ENCODE measurements at places on chromosomes 3 and 15.

DNA sequence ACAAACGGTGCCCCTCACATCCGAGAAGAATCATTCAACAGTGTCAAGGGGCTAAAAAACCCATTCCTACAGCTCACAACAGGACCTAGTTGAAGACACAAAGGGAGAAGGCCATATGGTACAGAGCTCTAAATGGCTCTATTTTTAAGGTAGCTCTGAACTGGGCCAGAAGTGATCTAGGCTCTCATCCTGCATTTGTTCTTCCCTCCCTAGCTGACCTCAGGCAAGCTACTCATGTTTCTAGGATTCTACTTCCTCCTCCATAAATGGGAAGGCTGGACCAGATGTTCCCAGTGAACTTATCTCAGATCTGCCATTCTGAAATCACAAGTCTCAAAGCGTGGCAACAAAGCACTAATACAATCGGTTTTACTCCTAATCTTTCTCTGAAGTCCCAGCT is 62.3 kb downstream of the CPNE4 start:
- DNase-seq: no peak

GRCh38 chr3:50656417-50657195 is 18.1 kb upstream of the DOCK3 start:
- no peak for DNase-seq

GRCh38 chr15:81880314-81880713 is 165.5 kb downstream of the MEX3B start:
- DNase-seq: no peak

- DNase-seq: no peak
Observed at GRCh38 chr3:14077310-14077709, 47.4 kb downstream of the CHCHD4 start.

GRCh38 chr15:68693071-68693470 is 114.3 kb downstream of the CORO2B start:
- no peak for DNase-seq

GRCh38 chr3:9686050-9686550 is 17.5 kb upstream of the CPNE9 start:
- DNase-seq: no peak

- no peak for DNase-seq
Observed at GRCh38 chr15:39213385-39213840, 367.5 kb upstream of the THBS1 start.

GRCh38 chr15:78208341-78208844 is 26.0 kb downstream of the ACSBG1 start:
- DNase-seq: no peak

DNA sequence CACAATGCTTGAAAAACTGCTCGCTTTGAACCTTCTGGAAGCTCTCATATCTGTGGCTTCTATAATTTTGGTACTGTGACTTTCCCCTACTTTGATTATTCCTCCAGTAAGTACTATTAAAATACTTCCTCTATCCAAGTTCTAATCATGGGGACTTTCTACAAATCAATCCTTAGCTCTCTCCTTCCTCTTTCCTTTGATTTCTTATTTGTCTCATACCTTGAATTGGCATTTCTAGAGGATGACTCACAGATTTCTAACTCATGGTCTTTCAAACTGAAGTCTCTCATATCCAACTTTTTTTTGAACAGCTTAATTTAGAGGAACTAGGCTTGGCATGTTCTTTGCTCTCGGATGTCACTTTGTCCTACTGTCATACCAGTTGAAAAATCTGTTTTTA is 241.8 kb downstream of the TBC1D5 start:
- no peak for DNase-seq

DNA sequence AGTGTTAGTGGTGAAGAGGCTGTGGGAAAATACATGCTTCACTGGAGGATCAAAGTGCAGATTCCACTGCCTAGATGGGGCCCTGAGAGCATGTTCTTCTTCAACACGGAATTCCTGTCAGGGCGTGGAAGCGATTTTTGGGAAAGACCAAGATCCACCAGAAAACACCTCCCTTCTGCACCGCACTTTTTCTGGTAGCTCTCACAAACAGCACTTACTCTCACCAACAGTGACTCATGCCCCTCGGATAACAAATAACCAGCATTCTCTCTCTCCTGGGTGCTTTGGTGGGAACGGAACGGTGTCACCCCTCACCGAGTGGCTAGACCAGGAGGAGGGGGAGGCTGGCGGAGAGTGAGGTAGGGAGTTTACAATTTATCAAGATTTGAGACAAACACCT is 40.1 kb downstream of the ADAMTSL3 start:
- DNase-seq: no peak

DNA sequence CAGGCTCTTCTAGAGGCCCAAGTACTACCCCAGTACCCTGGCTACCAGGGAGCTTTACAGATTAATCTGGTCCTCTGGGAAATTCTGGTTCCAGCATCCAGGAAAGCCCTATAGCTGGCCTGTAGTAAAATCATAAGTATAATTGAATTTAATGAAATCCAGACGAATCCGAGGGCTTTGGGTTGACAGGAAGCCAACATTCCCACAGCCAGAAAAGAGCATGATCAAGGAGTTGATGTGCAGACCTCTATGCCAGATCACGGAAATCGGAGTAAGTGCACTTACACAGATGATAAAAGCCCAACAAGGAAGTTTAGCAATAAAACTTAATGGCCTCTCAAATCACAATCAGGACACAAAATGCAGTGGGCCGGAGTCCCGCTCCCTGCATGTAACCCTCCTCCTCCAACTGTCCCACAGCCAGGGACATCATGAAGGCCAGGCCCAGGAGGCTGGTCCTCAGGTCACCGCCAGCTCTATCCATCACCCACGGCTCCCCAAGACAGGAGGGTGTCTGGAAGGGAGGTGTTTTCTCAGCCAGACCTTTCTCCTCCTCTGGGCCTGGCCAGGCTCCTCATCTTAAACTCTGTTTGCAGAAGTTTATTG is 62.8 kb upstream of the SEC22A start:
- no peak for DNase-seq

- DNase-seq: no peak
Observed at GRCh38 chr15:79858469-79858868, 38.3 kb downstream of the MTHFS start.

- DNase-seq: no peak
Observed at GRCh38 chr3:120645083-120645845, 36.8 kb downstream of the HGD start.

GRCh38 chr3:59040902-59041301 is 8.9 kb downstream of the CFAP20DC start:
- DNase-seq: no peak

DNA sequence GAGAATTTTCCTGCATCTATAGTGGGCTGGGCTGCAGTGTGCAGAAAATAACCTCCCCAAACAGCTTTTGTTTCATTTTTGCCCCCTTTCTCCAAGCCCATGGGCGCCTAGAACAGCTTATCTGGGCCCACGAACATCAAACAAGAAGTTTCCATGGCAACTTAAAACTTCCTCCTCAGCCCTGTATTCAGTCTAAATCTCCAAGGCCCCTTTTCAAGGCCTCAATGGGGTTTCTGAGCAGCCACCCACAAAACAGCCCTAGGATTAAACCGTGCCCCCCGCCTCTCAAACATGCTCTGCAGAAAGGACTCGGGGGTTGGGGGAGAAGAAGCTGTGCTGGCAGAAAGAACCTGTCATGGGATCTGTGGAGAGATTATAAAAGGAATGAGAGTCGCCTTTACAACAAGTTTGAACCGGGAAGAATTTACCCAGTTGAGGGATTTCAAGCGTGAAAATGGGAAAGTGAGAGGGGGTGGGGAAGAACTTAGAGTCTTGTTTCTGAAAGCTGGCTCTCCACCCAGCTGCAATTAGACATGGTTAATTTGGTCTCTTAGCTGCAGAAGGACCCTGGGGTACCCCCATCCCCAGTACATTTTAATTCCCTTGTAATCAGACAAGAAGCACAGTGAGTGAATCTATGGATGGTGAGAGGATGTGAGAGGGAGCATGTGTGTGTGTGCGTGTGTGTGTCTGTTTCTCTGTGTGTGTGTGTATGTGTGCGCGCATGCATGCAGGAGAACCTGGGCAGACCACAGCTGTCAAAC is 4.3 kb upstream of the FAM107A start:
- no peak for DNase-seq

- DNase-seq: no peak
Observed at GRCh38 chr3:72452745-72453144, 395.5 kb downstream of the SHQ1 start.

DNA sequence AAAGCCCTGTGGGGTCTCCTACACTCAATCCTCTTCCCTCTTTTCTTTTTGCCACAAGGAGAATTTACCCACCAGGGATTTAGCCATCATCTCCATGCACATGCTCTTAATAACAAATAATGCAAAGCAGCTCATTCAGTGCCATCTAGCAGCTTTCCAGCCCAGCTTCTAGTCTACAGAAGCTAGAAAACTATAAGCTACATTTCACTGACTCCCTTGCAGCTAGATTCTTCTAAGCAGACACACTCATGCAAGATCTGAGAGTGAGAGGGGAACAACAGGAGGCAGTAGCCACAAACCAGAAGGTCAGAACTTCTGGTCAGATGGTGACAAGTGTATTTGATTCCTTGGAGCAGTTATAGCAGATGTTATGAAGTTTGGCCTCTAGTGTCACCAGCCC is 25.5 kb downstream of the OSBPL10 start:
- DNase-seq: no peak

DNA sequence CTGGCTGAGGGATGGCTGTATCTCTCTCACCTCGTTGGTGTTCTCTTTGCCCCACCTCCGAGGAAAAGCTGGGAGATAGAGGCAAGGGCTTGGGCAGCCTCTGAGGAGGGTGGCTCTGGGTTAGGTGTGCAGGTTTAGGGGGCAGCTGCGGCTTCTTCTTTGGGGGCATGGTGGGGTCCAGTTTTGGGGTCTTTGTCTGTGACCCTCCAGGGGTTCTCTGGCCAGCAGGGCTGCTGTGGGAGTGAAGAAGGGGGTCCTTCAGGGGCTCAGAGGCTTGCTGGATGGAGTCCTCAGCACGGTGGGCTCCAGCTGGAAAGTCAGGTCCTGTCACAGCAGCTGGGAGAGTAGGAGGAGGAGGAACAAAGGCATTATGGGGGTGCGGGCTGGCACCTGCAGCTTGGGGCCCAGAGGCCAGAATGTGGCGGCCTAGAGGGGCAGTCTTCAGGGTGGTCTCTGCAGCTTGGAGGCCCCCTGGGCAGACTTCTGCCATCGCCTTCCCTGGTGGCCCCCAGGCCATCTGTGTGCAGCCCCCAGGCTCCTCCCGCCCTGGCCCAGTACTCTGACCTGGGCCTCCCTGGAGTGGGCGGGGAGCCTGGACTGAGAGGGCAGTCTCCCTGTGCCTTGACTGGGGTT is 7.0 kb downstream of the XIRP1 start:
- no peak for DNase-seq

DNA sequence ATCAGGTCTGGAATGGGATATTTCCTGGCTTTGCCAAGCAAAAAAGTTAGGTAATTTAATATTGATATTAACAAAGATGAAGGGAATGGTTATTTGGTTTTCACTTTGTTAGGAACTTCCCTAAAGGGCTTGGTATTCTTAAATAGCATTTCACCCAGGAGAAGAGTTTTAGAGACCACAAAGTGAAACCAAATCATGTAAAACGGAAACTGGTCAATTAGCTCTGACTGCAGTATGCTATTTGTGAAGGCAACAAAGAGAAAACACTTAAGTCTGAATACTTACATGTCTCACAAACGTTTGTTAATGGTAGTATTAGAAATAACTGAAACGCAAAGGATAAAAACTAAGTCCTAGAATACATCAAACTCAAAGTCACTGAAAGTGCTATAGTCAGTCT is 32.4 kb upstream of the SETMAR start:
- DNase-seq: no peak

- no peak for DNase-seq
Observed at GRCh38 chr15:93861956-93862741, 369.2 kb upstream of the MCTP2 start.

DNA sequence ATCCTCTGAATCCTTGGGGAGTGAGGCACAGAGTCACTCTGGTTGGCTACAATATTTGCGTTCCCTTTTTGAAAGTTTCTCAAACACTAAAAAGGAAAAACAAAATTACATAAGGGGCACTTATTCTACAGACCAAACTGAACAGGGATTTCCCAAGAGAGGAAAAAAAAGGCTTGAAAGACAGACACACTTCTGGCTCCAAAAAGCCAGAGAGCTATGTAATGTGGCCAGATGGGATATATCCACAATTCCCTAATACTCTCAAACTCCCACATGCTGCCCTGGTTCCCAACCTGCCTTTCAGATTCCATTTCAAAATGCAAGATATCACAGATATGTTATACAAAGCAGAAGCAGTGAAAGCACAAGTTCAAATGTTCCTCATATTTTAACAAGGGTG is 1.6 kb downstream of the FRMD4B start:
- no peak for DNase-seq

- no peak for DNase-seq
Observed at GRCh38 chr3:102415553-102415952, 19.3 kb upstream of the ZPLD1 start.

- DNase-seq: no peak
Observed at GRCh38 chr3:106570426-106570825, 701.6 kb upstream of the CBLB start.

GRCh38 chr3:172244011-172244410 is 204.2 kb downstream of the GHSR start:
- no peak for DNase-seq

- DNase-seq: no peak
Observed at GRCh38 chr3:100040451-100041225, 73.7 kb downstream of the FILIP1L start.

DNA sequence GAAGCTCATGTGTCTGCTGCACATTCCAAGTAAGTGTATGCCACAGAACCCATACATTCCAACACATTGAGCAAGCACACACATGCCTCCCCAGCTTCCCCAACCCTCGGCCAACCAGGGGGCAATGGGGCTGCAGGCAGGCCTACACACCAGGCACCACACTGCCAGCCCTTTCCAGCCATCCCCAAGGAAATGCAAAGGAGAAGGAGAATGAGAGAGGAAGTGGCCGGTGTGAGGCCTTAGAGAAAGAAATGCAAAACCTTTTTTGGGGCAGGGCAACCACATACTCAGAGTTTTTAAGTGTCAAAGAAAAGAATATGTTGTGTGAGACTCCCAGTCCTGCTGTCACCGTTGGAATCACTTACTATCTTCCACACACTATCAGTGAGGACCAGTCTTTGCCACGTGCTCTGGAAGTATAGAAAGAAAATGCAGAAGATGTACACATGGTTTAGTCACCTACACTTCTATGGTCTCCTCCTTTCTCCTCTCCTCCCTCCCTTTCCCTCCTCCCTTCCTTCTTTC is 11.1 kb downstream of the IGF2BP2 start:
- DNase-seq: no peak

DNA sequence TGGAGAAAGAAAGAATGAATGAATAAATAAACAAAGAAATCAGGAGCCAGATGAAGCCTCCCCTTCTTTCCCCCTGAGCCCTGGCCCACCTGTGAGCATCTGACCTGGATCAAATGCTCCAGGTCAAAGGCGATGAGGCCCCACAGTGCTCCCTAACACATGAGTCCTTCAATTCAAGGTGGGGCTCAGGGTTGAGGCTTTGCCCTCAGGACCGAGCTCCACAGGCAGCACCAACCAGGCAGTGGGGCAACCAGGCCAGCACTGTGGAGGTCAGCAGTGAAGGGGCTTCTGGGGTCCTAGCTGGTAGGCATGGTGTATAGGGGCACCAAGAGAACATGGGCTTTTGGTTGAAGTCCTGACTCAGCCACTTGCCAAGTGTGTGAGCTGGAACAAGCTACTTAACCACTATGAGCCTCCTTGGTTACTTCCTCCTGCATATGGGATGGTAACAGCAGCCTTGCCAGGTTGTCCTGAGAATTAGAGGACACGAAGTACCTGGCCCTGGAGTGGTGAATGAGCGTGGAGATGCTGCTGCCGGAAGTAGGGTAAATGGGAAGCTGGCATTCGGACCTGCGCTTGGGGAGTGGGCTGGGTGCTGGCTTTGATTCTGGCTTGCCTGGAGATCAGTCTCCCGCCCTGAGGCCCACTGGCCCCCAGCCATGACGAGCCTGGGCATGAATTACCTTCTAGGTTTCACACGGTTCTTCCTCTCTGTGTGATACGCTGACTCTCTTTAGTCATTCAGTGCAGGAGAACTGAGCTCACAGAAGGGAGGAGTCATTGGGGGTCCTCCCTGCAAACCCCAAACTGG is 10.0 kb upstream of the PAQR5 start:
- DNase-seq: no peak

All from NCI-H1092 (cell line).